ENCODE measurements at places on chromosomes 2 and 18.

DNA sequence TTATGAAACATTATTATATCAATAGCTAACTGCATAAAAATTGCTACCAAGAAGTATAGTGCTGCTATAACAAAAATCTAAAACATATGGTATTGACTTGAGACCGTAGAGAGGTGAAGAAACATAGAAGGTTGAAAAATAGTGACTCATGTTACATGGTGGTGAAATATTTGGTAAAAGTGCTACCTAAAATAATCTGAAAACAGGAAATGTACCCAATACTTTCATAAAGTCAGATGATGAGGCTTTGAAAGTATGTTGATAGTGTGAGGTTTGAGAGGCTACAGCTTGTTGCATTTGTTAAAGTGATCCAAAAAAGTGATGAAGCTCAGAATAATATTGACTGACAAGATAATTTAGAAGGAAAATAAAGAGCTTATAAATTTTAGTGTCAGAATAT lies 718.7 kb upstream of the SLC8A1 start:
- no peak for DNase-seq

DNA sequence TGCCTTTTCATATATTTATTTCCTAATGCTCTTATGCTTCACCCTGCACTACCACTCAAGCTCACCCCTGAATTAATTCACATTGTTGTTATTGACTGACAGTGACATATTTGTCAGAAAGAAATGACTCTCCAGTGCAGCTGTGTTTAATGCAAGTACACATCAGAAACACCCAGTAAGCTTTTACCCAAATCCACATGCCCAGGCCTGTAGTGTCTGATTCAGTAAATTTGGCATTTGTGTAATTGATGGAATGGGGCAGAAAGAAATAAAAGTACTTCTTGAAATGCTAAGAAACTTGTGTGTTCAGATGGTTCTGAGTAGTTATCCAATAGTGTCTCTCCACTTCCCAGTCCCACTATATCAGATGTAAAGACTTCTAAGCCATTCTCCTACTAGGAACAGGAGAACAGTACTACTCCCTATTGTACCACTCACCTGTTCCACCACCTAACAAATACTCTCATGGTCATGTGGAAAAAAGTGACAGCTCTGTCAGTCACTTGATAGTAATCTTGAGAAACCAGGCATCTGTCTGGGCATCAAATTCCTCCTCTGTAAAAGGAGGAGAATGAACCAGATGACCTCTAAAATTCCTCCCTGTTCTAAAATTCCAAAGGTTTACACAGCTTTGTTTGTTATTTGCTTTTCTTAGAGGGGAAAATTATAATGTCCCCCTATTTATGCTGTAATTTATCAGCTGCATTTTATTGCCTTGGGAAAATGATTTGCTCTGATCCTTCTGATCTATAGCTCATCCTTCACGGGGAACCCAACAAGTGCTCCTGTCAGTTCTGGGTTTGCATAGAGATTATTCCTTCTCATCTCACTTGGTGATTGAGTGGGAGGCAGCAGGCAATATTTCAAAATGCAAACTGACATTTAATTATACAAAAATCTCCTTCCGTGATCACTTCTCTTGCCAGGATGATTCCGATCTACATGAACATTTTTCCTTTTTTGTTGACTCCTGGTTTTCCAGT lies 70.9 kb downstream of the ZNF385B start:
- no peak for DNase-seq

GRCh38 chr2:136134126-136134525 lies 16.2 kb upstream of the CXCR4 start:
- DNase-seq, result peak; percentile 84

DNA sequence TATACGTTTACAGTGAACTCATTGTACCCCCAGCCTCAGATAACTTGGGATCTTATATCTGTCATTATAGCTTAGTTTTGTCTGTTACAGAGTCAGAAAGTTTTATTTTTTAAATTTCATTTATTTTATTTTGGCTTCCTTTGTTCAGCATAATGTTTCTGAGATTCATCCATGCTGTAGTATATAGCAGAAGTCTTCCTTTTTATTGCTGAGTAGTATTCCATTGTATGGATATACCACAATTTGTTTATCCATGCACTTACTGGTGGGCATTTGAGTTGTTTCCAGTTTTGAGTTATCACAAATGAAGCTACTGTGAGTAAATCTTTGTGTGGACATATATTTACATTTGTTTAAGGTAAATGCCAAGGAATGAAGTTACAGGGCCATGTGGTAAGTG lies 122.3 kb downstream of the ADCYAP1 start:
- no peak for DNase-seq

DNA sequence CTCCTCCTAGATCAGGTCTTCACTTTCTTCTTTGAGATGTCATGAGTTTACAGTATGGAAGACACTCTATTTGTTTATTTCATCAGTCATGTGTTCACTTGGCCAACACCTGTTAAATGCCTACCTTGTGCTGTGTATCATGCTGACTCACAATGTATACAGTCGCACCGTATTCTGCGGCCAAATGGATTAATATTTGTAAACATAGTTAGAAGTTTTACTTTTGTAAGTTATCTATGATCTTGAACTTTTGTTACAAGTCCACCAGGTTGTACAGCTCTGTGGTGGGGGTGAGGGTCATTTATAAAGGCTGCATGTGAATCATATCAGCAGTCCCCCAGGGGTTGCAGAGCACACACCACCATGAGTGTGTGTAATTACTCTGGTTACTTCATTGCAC lies 408.7 kb upstream of the NRP2 start:
- DNase-seq, result no peak

DNA sequence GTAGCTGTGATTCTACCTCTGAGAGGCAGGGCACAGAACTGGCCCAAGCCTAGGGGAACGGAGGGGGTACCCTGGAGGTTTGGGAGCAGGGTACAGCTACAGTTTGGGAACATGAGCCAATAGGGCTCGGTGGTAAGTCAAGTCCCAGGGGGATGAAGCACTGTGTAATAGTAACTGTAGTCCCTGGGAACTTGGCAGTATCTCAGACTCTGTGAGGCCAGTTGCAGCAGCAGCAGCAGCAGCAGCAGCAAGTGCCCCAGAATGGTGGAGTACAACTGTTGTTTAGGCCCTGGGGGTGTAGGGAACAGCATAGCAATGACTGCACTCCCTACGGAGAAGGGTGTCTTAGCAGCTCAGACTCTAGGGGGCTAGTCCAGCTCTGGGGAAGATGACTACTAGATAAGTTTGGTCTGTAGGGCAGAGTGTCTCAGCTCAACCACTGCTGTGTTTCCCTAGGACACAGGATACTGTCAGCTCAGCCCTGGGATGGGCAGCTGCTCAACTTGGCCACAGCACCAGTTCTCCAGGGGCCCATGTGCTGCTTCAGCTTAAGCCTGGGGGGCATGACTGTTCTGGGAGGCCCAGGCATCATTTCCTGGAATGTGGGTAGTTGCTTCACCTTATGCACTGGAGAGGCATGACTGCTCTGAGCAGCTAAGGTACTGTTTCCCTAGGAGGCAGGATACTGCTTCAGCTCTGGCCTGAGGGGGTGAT lies 20.5 kb downstream of the CARF start:
- no peak for DNase-seq

- DNase-seq, result no peak
Measured at GRCh38 chr2:172095905-172096625, 6.6 kb downstream of the DLX2 start.

DNA sequence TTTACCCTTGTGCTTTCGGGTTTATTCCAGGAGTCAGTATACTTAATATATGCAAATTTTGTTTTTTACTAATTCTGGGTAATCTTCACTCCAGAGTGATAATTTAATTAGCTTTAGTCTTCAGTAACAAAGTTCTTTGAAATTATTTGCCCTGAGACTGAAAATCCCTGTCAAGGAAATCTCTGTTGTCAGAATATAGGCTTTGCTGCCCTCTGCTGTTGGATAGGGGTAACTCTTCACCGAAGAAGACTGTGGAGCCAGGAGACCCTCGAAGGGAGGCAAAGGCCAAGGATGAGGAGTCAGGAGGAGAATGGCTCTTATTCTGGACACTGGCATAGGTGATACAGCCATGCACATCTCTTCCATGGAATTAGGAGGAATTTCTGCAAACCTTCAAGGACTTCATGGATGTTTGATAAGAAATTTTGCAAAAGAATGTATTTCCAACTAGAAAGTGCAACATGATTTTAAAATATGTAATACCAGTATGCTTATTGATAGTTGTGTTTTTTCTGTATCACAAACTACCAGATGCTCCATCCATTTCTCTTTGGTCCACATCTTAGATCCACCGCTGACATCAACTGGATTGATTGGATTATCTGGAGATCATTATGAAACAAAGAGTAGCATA lies 182.3 kb downstream of the RDH14 start:
- peak; percentile 10 for DNase-seq

DNA sequence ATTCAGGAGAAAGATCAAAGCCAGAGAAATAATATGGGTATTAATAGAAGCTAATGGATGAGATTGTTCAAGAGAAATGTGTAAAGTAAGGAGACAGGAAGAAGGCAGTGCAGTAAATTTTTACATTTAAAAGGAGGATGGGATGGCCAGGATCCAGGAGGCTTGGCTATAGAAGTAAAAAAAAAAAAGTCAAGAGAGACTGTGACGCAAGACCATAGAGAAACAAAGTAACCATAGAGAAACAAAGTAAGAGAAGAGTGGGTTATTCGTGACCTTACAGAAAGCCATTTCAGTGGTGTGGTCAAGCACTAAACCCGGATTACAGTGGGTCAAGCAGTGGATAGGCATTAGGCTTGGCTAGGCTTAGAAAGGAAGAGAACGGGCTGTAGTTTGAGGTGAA lies 10.5 kb upstream of the FAM171B start:
- DNase-seq, result no peak

DNA sequence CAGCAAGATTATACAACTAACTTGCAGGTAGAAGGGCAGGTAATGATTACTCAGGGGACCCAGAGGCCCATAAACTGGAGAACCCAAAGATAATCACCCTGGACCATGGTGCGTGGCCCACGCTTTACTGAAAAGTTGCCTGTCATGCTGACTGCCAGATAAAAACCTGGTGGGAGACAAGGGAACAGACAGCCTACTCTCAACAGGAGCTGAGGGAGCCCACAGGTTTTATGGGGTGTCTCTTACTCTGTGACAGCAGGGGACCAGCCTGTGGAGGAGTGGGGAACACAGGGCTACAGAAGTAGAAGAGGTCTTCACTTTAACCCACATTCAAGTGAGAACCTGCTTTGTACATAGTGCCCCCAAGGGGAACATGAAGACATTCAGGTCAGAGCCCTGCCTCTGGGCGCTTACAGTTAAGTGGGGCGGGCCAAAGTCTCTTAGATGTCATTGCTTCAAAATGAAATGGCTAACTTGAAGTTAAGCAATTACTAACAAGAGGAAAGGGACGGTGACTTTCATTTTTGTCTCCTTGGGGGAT lies 60.4 kb downstream of the DHRS9 start:
- no peak for DNase-seq

DNA sequence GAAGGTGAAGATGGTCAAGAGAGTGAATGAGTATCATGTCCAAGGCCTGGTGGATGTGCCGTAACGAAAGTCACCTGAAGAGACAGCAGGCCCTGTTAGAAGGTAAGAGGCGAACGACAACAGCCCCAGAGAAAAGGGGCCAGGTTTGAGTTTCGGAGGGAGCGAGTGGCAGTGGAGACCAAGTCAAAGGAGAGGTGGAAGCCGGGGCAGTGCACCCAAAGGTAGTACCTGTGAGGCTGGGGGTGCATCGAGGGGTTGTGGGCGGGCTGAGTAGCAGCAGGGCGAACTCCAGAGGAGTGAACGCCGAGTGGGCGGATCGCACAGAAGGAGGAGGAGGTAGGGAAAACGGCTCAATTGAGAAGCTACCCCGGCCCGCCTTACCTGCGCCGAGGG lies 358 bp downstream of the USP37 start:
- peak; percentile 75 for DNase-seq

DNA sequence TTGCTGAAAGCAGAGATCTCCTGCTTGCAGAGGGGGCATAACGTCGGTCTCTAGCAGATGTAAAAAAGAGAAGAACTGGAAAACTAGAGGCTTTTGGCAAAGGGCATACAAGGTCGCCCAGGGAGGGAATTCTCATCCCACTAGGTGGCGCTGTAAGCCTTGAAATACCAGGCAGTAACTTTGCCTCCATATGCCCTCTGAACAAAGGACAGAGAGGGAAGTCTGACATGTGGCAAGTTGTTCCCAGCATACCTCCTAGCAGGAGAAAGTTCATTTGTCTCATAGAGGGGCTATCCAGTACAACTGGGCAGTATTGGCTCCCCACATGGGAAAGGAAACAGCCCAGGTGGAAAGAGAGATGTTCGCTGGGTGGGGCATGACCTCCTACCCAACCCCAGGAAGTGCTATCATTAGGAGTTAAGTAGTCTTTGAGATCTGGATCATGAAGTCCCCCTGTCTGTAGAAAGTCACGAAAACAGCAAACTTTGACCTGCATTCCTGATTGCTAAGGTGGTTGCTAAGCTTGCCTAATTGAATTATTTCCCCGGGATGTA lies 39.9 kb downstream of the STK17B start:
- no peak for DNase-seq

DNA sequence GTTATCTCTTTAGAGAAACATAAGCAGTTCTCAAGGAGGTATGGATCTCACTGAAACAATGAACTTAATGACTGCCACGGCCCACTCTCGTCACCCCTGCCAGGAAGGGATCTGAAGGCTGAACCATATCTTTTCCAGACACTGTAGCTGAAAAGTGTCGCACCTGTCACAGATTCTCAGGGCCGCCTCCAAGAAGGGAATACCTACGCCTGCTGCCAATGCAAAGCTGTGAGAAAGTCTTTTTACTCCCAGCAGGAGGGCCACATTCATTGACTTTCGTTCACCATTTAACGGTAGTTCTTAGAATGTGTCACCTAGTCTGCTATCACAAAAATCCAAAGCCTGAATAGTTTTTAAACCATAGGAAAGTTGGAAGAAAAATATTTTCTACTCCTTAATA lies 66.7 kb upstream of the SH3BP4 start:
- no peak for DNase-seq

DNA sequence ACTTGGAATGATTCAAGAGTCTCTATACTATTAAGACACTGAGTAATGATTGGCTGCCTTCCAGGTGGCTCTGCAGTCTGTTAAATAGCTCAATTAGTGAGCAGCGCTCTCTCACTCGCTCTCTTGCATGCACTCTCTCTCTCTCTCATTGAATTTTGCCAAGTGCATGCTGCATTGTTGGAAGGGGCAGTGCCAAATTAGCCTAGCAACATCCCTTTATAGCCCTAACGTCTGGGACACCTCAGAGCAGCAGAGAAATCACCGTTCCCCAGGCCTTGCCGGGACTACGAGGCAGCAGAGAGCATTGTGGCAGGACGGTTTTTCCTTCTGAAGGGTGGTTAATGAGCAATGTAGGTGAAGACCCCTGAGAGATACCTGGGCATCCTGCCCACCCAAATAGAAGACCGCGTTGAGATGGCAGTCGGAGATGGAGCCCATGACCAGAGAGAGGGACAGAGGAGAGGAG lies 447.6 kb upstream of the POU3F3 start:
- no peak for DNase-seq

All from naive thymus-derived CD8-positive, alpha-beta T cell (primary cell).